ENCODE measurements at places on chromosomes 11 and 22.

DNA sequence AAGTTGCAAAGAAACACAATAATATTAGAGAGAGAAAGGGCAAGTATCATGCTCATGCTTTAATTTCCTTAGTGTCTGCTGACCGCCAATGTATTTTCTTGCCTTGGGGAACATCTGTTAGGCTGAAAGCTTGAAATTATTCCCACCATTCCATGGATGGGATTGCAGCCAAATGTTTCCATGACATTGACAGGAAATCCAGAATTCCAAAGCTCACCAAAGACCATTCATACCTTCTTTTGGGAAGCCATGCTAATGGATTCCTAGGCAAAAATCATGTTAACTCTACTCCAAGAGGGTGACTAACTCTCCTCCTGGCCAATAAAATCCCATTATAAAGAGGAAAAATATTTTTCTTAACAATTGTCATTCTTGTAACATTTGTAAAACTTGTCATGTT is 661.4 kb upstream of the FAT3 start:
- DNase-seq = no peak

- no peak for DNase-seq
These were observed 26.7 kb downstream of the IRAG1 start for GRCh38 chr11:10666556-10667520.

- no peak for DNase-seq
These were observed 31.1 kb downstream of the SGSM3 start for GRCh38 chr22:40401532-40401931.

- DNase-seq = no peak
These were observed 32.1 kb upstream of the GNB1L start for GRCh38 chr22:19886605-19887255.

- no peak for DNase-seq
These were observed 66.1 kb downstream of the RBMXL2 start for GRCh38 chr11:7154881-7155361.

- DNase-seq = peak; percentile 57
These were observed at the start of gene NEAT1 for GRCh38 chr11:65422633-65423515. TSS of gene NEAT1 (plus strand) at chr11:65422798.

Data from H1 (cell line).